ENCODE measurements at places on chromosomes 3 and 15. TPM values are rescaled to one million over a fixed set of nuclear protein-coding genes. Genes with fewer than 3 reads are reported as not detected.

- DNase-seq: no peak
Measured at GRCh38 chr15:52196891-52197290, 5.7 kb upstream of the GNB5 start.

GRCh38 chr3:195548987-195549386 is 5.9 kb upstream of the PPP1R2 start:
- no peak for DNase-seq

The CLSTN2 gene
- 7.6 TPM for total RNA-seq

The VIPR1 gene
- total RNA-seq: 0.15 TPM

The SH3GL3 gene
- total RNA-seq: 0.27 TPM

GRCh38 chr3:28718074-28718849 is 369.6 kb upstream of the AZI2 start:
- DNase-seq: no peak

GRCh38 chr3:74124782-74125181 is 489.7 kb downstream of the CNTN3 start:
- no peak for DNase-seq

DNA sequence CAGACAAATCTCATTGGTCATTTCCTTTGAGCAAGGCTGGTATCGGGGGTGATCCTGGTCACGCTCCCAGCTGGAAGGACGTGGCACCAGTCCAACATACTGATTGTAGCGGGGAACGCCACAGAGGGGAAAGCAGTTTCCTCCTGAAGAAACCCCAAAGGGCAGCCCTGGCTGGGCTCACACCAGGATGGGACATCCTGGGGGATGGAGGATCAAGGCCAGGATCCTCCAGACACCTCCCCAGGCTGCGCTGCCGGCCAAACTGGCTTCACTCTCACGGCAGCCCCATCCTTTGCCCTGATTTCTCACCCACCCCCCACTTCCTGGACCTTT is 36.6 kb downstream of the MUC20 start:
- no peak for DNase-seq

DNA sequence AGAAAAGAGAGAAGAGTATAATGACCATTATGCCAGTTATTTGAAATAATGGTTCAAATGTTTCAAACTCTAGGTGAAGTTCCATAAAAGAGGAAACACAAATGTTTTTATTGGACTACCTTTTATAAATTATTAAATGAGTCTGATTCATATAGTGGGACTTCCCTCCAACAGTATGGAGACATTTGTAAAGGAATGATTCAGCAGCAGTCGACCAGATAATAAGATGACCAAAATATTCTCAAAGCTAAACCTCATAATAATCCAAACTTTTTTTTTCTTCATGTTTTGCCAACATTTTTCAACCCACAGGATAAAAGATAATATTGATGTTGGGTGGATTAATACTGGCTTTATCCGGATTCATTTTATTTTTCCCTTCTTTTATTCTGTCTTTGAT is 18.8 kb downstream of the TIPARP start:
- DNase-seq: peak; percentile 66

GRCh38 chr3:102447272-102447671 is 12.5 kb downstream of the ZPLD1 start:
- no peak for DNase-seq

GRCh38 chr15:66943456-66944095 is 121.8 kb upstream of the SMAD3 start:
- DNase-seq: no peak

DNA sequence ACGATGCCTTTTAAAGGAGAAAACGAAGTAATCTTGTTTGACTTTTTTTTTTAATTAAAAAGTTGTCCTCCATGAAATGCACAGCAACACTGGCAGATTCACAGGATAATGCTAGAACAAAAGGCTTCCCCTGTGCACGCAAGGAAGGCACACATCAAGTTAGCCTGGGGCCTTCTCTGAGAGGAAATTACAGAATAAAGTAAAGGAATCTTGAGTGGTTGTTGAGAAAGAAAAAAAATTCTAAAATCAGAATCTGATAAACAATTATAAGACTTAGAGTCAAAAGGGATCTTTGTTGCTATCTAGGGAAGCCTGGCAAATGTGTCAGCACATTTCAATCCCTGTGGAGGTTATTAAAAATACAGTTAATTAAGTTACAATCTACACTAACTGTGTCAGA is 946.0 kb downstream of the IGSF11 start:
- DNase-seq: no peak

- DNase-seq: peak; percentile 83
Measured at GRCh38 chr15:61049934-61050333, 179.2 kb downstream of the RORA start.

The ACP3 gene
- total RNA-seq: 0.52 TPM

- no peak for DNase-seq
Measured at GRCh38 chr3:10999221-11000107, 6.9 kb downstream of the SLC6A1 start.

Data from M059J (cell line).